Non-pigmented ciliary epithelial cell (primary cell): ENCODE measurements at places on chromosomes 7 and 10.

GRCh38 chr7:47758546-47758945 lies 176.6 kb upstream of the TNS3 start:
- DNase-seq: no peak

- DNase-seq: no peak
Measured at GRCh38 chr7:117427258-117427701, at the start of gene ASZ1. ASZ1 (minus strand) TSS chr7:117427493; CDS start chr7:117427460, 33 bp downstream.

- no peak for DNase-seq
Measured at GRCh38 chr7:24721481-24722001, 35.7 kb downstream of the GSDME start.

- no peak for DNase-seq
Measured at GRCh38 chr7:14858866-14859265, 43.7 kb downstream of the DGKB start.

DNA sequence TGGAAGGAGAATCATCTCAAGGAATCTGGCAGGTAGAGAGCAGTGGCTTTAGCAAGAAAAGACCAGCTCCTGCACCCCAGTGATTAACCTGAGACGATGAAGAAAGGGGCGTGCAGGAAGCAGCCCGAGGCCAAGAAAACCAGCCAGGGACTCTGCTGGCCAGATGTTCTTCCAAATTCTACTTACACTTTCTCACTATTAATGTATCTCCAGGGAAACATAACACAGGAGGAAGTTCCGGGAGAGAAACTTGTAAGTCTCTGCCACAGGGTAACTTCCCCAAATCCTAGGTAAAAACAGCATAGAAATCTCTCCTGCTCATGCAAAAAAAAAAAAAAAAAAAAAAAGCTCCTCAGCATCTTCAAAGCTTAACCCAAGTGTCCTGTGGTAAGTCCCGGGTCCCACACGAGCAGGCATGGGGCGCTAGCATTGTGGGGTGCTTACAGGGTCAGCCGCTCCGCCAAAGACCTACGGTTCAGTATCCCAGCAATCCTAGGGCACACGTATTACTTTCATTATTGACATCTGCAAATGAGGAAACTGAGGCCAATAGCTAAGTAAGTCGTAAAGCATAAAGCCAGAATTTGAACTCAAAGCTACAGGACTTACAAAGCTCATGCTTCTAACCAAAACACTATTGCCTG lies 97.2 kb upstream of the GNA12 start:
- DNase-seq: no peak

DNA sequence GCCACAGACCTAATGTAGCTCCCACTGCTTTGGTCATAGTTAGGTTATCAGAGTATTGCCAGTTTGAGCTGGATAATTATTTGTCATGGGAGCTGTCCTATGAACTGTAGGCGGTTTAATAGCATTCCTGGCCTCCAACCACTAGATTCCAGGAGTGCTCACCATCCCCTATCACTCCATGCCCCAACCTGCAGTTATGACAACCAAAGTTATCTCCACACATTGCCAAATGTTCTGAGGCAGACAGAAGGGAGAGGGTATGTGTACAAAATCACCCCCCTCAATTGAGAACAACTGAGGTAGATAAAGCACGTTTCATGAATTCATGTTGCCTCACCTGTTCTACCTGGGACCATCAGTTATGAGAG lies 119.0 kb upstream of the CACUL1 start:
- DNase-seq: no peak

DNA sequence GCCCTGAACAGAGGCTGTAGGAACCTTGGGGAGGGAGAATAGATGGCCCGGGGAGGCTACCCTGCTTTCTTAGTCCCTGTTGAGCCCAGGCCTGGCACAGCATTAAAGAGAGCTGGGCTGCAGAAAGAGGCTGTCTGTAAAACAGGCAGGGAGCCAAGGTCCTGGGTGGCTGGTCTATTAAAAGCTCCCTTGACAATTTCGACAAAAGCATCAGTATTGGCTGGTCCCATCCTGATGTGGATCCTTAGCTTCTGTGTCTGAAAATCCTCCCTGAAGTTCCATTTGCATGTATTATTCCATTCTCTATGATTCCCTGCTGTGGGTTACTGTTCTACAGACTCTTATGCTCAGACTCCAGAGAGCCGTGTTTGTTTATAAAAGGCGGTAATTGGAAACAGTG lies 158.5 kb downstream of the GALNT17 start:
- no peak for DNase-seq

DNA sequence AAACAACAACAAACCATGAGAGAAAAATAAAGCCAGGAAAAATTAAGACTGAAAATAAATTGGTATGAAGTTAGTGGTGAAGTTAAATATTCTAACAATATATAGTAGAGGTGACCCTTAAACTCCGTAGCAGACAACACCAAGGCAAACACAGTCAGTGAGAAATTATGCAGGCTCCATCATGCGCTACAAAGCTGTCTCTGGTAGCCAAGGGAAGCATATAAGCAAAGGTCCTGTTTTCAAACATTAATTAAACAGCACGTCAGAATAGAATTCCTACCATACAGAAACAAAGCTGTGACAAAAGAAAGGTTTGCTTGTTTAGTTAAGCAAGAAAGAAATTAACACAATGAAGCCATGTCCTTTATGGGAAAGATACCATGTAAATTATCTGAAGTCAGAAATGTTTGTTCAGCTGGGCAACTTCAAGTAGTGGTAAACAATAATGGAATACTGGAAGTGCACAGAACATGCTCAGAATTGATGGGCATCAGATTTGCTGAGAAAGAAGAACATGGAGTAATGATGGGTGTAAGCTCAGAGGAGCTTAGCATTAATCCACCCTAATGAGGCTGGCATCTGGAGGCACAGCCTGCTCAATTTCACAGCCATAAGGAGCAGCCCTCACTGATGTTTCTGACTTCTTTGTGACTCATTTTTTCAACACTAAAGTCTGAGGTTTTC lies 75.7 kb downstream of the IGF2BP3 start:
- DNase-seq: no peak

- no peak for DNase-seq
Measured at GRCh38 chr10:59036311-59037017, 140.0 kb upstream of the PHYHIPL start.

- no peak for DNase-seq
Measured at GRCh38 chr7:131381069-131381838, 53.6 kb downstream of the MKLN1 start.

DNA sequence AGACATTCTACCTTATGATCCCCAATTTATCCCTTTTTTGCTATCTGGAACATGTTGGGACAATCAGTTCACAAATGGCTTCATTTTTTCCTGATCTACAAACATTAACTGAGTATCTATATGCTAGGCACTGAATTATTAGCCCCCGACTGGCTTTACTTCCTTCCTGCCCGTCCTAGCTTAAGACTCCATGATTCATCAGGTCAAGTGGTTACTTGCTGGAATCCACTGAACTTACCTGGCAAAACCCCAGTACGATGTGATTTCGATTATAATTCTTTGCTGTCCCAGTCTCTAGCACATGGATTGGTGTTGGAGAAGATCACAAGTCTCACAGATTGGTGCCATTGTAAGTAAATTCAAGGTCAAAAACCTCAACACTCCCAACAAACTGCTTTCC lies 77.1 kb downstream of the ORC5 start:
- no peak for DNase-seq

- no peak for DNase-seq
Measured at GRCh38 chr10:29470355-29470705, 164.4 kb downstream of the SVIL start.

DNA sequence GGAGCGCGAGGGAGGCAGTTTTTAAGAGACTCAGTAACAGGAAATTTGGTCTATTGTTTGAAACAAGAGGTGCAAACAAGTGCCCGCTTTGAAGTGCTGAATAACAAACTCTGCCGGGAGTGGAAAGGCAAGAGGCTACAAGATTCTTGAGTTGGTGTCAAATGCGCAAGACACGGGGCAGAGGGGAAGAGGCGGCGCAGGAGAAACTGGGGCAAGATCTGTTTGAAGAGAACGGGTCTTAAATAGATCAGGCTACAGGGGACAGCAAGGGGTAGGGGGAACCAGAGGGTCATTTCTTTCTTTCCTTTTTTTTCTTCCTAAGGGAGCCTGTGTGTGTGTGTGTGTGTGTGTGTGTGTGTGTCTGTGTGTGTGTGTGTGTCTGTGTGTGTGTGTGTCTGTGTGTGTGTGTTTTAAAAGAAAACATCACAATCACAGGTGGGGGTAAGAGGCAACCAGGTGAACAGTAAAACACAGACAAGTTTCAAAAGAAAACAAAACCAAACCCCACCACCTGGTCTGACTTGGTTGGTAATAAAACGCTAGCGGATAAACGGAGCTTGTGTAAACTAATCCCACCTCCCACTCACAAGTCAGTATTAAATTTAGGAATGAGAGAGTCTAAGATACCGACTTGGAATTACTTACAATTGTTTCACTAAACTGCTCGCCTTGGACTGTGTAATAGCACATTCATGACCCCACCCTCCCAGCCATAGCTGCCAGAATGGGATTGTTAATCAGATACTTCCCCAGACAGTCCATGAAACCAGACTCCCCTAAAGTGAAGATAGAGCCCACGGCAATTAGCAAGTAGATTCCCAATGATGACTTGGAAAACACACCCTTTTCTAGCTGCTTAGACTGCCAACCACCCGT lies 13.1 kb upstream of the CUX1 start:
- DNase-seq: no peak

GRCh38 chr10:125396676-125397075 lies 236.3 kb upstream of the CTBP2 start:
- DNase-seq: no peak
